ENCODE measurements at places on chromosomes 16 and 17.

- peak; percentile 1 for DNase-seq
Measured at GRCh38 chr16:7313170-7313569, 19.5 kb upstream of the RBFOX1 start.

DNA sequence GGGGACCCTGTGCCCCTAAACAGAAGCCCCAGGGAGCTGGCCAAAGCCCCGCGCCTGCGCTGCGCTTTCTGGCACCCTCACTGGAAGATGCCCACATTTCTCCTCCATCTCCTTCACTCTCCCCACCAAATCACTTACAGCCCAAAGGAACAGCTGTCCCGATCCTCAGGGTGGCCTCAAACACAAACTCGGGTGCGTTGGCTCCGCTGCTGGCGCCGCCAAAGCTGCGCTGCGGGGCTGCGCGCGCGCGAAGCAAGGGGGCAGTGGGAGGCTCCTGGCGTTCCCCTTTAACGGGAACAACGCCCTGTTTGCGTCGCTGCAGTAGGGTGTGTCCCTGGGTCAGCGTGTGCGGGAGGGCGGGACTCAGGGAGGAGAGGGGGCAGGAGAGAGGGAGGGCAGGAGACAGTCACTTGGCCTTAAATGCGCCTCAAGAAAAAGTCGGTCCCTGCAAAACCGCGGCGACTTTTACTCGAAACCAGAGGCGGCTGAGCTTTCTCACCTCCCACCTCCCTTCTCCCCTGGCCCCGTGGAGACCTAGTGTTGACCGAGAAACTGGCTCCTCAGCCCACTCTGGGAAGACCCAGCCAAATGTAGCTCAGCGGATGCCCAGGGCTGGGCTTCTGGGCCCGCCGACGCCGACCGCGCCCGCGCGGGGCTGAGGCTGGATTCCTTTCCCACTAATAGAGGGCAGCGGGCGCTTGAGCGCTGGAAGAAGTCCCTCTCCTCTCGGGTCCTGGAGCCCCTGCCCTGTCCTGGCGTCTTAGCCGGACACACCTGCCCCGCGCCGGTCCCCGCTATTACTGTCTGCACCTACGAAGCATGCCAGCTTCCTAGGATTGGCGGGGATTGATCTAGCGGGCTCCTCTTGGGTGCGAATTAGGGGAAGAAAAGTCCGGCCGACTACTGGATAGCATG lies 2.6 kb downstream of the PMP22 start:
- peak; percentile 93 for DNase-seq

GRCh38 chr16:89377453-89377848 lies 112.9 kb downstream of the ANKRD11 start:
- no peak for DNase-seq

DNA sequence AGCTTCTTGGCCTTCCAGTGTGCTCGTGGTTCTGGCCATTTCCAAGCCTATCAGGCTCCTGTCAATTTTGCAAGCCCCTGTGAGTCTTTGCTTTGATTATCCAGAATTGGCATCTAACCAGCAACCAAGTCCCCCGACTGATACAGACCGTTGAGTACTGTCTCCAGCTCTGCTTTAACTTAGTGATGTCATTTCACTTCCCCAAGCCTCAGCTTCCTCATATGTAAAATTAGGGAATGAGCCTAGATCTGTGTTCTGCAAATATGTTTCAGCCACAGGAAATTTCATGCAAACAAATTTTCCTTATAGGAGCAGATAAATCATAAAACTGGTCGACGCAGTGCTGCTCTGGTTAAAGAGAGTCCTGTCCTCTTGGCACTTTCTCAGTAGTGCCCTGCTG lies 60.1 kb upstream of the WSB1 start:
- no peak for DNase-seq

- peak; percentile 30 for DNase-seq
Measured at GRCh38 chr16:81752225-81752875, 26.7 kb upstream of the PLCG2 start.

DNA sequence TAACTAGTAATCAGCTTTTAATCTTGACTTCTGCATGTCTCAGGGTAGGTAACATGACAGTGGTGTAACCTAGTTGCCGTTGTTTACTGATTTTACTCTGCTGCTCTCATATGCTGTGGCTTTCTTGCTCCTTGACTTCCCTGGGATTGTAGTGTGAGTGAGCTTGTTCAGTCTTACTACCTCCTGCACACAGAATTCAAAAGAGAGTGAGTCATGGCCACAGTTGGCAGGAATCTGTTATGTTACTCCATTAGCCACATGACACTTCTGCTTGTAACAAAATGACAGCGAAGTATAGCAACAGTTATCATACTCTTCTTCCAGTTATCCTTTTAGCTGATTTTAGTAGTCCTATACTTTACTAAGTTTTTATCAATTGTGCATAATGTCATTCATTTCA lies 18.8 kb downstream of the TNRC6A start:
- DNase-seq: peak; percentile 86

- peak; percentile 97 for DNase-seq
Measured at GRCh38 chr16:12120217-12120981, 143.9 kb downstream of the SNX29 start.

GRCh38 chr17:1398931-1399678 lies 917 bp downstream of the YWHAE start:
- DNase-seq: peak; percentile 56

GRCh38 chr16:65663774-65664173 lies 541.9 kb upstream of the CDH11 start:
- peak; percentile 55 for DNase-seq

DNA sequence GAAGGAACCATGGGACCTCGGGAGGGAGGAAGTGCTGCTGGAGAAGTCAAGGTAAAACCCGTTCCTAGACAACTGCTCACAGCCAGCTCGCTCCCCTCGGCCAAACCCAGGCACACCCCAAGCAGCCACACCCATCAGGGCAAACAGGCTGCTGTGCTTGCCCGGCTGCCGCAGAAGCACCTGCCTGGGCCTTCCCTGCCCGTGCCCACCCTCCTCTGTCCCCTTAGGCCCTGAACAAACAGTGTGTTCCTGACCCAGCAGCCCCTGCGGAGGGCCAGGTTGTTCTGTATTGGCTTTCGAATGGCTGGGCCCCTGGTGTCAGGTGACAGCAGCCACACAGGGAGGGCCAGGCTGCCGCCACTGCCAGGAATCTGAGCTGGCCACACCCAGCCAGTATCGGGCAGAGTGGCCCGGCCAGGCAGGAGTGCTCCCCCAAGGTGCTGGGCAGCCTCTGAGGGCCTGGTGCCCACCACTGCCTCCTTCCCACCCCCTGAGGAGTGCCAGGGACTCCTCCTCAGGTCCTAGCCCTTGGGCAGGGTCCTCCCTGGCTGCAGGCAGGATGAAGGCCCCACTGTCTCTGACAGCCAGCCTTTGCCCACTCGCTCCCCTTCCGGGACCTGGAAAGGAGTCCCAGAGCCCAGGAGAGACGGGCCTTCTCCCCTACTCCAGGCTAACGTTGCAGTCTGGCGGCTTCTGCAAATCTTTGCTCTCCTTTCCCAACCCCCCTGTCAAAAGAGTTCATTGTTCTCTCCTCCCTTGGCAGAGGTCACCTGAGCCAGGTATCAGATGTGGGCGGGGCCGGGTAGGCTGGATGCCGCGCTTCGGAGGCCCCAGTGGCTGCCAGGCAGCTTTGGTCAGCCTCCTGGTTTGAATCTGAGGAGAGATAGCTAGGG lies 24.0 kb downstream of the LLGL2 start:
- no peak for DNase-seq

GRCh38 chr17:67636834-67637520 lies 80.8 kb upstream of the NOL11 start:
- peak; percentile 15 for DNase-seq

GRCh38 chr16:65658787-65659220 lies 536.9 kb upstream of the CDH11 start:
- peak; percentile 39 for DNase-seq

- DNase-seq: peak; percentile 64
Measured at GRCh38 chr17:28718333-28719020, 809 bp upstream of the RAB34 start.
